ENCODE measurements at places on chromosomes 4 and X. TPM values are rescaled to one million over a fixed set of nuclear protein-coding genes. Genes with fewer than 3 reads are reported as not detected.

PAGE2 gene
- total RNA-seq, result not detected

DNAAF6 gene
- total RNA-seq, result not detected

HTN3 gene
- not detected for total RNA-seq

NSUN7 gene
- 21.8 TPM for total RNA-seq

BST1 gene
- total RNA-seq, result 15.7 TPM

DMP1 gene
- total RNA-seq, result not detected
